ENCODE measurements at places on chromosomes 6 and 20.

DNA sequence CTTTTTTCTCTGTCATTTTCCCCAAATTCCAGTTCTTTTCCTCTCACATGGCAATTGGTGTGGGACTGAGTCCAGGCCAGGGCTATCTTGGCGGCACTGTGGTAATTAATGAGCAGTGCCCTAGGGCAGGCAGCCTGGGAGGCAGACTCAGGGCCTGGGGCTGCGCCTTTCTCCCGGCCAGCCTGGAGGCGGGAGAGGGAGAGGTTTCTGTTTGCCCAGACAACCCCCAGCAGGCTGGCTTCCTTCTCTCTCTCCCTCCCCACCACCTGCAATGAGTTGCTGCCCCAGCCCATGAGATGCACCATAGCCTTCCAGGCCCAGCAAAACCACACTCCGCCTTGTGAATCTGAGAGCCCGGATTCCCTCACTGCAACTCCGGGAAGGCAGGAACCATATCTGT lies 15.1 kb upstream of the CCDC167 start:
- no peak for DNase-seq

DNA sequence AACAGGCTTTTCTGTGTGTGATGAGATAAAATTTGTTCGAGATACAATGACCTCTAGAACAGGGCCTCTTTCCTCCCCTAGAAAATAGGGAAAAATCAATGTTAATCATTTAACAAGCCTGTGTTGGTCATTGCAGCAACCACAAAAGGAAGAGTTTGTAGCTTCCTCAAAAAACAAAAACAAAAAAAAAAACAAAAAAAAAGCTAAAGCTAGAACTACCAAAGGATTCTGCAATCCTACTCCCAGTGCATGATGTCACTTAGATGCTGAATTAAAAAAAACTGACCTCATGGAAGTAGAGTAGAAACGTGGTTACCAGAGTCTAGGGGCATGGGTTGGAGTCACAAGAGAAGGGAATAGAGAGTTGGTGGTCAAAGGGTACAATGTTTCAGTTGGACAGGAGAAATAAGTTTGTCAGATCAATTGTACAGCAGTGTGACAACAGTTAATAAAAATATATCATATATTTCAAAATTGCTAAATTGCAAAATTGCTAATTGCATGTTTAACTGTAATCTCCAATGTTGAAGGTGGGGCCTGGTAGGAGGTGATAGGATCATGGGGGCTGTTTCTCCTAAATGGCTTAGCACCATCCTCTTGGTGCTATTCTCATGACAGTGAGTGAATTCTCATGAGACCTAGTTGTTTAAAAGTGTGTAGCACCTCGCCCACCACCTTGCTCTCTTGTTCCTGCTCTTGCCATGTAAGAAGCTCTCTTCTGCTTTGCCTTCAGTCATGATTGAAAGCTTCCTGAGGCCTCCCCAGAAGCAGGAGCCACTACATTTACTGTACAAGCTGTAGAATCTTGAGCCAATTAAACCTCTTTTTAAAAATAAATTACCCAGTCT lies 163.4 kb upstream of the SIM1 start:
- DNase-seq, result no peak

DNA sequence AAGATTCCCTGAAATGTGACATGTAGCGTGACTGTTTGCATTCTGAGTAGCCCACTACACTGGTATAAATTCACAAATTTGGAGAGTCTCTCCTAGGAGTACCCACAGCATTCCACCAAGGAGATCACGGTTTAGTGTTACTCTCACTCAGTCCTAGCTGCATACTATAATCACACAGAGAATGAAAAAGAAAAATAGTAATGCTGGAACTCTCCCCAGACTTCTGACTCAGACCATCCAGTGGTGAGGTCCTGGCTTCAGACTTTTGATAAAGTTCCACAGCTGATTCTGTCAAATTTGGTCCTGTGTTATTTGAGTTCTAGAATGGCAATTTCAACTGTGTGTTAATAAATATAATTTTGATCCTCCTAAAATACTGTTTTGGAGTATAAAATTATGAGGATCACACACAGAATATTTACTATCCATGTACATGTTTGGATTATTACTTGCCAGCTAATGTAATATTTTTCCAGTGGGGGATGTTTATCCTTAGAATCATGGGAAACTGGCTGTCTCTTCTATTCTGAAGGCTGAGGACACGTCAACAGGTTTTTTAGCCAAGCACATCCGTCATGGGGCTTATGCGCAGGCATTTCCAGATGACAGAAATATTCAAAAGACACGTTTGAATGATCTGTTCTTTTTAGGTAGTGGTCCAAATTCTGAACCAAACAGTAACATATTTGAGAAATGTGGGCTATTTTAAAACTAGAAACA lies 5.1 kb upstream of the KIAA0408 start:
- no peak for DNase-seq

DNA sequence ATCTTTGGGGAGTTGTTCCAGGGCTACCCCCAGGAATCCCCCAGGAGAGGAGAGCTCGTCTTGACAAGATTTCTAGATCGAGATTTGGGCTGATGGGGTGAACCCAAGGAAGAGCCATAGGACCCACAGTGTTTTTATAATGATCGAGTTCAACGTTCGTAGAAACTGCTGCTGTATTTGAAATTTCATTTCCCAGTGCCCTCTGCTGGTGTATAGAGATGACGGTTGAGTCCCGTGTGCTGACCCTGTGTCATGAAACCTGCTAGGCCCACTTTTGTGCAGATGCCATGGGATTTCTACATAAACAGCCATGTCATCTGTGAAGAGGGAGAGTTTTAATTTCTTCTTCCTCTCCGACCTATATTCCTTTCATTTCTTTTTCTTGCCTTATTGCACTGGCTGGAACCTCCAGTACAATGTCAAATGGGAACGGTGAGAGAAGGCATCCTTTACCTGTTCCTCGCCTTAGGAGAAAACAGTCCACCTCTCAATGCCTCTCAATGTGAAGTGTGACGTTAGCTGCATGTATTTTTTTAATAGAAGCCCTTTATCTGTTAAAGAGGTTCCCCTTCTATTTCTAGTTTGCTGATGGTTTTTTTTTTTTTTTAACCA lies 28.6 kb upstream of the NTSR1 start:
- no peak for DNase-seq

DNA sequence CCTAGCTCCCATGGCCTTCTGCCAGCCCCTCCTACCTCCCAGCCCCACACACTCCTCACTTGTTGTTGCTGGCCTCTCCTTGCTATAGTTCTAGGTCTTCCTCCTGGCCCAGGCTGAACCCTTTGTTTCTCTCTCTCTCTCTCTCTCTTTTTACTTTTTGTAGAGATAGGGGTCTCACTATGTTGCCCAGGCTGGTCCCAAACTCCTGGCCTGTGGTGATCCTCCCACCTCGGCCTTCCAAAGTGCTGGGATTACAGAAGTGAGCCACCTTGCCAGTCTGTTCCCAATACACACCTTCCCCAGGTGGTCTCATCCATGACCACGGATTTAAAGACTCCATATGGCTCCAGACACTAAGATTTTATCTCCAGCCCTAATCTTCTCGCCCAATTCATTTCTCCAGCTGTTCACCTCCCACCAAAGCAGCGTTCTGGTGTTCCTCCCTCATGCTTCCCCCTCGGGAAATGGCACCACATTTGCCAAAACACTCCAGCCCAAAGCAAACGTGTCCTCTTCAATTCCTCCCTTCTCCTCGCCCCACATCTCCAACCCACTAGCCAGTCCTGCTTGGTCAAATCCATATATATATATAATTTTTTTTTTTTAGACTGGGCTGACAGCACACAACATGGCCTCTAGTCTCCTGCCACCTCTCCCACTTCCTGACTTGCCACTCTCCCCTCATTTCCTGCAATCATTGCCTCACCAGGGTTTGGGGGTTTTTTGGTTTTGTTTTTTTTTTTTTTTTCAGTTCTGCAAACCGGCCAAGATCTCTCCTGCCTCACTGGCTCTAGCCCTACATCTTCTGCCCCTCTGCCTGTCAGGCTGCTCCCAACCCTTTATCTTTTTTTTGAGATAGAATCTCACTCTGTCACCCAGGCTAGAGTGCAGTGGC lies 104.4 kb downstream of the NCR2 start:
- no peak for DNase-seq

- no peak for DNase-seq
These were observed 120.4 kb downstream of the KHDC1L start for GRCh38 chr6:73104921-73105320.
